BJ (cell line): ENCODE measurements at places on chromosomes 12 and 14.

DNA sequence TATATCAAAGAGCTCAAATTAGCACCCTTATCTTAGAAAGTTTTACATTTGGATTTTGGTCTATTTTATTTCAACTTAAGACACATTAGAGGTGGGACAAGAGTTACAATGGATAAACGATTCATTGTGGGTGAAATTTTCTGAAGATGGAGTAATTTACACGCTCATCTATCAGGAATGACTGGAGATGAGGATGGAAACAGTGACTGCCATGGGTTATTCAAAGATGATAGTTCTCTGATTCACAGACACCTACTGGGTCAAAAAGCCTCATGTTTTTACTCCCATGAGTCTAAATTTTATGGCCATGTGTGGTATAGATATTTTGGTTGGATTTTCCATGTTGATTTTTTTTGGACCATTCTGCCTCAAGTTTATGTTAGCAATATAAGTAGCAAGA lies 22.1 kb downstream of the SAMD4A start:
- no peak for DNase-seq

- no peak for DNase-seq
Observed at GRCh38 chr14:28877923-28878322, 111.3 kb downstream of the FOXG1 start.

DNA sequence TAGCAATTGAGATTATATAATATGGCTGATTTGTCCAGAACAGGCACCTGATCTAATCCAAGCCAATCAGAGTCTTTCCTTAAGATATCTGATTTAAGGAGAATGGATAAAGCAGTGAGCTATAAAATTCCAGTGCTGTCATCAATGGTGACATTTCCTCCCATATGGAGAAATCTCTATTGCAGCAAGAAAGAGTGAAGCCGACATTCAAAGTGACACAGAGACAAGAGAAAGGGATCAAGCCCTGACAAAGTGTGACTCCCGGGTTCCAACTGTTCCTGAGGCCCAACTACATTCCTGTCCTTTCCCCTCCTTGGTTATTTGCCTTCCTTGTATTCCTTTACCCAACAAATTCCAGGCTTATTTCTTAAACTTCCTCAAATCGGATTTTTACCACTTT lies 430.0 kb upstream of the SOX5 start:
- no peak for DNase-seq

DNA sequence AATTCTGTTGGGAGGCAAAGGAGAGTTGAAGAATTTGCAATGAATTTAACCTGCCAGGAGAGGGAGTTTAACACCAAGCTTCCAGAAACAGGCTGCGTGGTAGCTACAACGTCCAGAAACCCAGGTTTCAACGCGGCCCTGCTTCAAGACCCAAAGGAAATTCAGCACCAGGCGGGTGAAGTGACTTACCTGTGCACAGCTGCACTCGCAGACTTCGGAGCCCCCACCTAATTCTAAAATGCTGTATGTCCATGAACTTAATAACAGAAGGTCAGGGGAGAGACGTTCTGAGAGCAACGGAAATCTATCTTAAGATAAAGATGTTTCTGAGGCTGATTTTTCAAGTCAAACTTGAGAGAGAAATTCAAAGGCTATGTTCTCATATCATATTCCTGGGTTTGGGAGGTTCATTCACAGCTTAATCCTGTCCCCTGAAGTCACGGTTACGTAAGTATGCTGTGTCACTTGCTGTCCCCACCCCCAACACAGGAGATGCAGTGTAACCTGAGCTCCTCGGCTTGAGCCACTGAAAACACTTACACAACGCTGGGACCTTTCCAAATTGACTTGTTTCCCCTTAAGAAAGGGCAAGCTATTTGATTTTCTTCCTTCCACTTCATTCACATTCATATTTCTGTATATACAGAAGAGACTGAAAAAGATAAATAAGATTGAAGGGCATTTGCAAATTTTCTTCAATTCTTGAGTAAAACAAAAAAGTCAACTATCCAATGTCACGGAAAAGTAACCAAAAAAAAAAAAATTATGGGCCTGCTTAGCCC lies 22.7 kb downstream of the CLIP1 start:
- DNase-seq, result peak; percentile 77

DNA sequence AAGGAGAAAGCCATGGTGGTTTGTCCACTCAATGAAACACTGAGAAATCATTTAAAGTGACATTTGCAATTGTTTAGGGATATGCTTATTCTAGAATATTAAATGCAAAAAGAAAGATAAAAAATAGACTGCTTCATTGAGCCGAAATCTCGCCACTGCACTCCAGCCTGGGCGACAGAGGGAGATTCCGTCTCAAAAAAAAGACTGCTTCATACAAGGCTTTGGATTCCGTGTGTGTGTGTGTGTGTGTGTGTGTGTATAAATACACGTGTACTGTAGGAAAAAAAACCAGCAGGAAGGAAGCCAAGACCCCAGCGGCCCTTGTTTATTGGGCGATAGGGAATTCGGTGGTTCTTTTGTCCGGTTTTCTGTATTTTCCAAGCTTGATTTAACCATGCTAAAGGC lies 3.2 kb upstream of the ZNF839 start:
- DNase-seq, result peak; percentile 11

DNA sequence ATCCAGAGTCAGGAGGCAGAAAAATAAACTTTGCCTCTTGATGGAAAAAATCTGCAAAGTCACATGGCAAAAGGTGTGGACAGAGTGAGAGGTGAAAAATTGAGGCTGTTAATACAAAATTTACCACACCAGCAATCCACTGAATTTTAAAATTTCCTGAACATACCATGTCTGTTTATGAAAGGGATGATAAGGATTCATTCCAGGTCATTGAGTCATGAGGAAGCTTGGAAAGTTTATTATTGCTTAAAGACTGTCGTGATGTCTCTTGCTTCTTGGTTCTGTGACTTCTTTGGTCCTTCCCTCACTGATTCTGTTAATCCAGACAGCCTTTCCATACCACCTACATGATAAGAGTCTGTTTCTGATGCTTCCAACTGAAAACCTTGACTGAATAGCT lies 73.2 kb downstream of the TTC6 start:
- peak; percentile 11 for DNase-seq

GRCh38 chr14:54848910-54849309 lies 53.7 kb downstream of the GCH1 start:
- DNase-seq, result no peak

- DNase-seq, result peak; percentile 0
Observed at GRCh38 chr12:66860752-66861750, 182.2 kb upstream of the GRIP1 start.

- DNase-seq, result no peak
Observed at GRCh38 chr12:79645235-79645630, 45.5 kb downstream of the PAWR start.
